ENCODE measurements at places on chromosomes 16 and 17.

DNA sequence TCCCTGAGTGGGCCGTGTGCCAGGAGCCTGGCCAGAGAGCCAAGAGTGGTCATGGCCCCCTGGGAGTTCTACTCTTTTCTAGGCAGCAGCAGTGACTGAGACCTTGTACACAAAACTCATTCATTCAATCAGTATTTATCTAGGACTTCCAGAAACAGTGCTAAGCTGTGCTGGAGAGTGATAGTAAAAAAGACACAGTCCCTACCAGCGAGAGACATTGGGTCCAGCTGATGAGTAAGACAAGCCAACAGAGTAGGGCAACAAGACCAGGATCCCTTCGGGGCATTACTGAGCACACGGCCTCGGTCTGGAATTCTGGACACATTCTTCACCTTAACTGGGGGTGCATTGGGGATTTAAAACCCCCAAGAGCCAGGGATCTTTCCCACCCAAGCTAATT lies 20.2 kb downstream of the CBX4 start:
- DNase-seq: no peak

GRCh38 chr16:77336637-77337036 lies 98.2 kb downstream of the ADAMTS18 start:
- no peak for DNase-seq

DNA sequence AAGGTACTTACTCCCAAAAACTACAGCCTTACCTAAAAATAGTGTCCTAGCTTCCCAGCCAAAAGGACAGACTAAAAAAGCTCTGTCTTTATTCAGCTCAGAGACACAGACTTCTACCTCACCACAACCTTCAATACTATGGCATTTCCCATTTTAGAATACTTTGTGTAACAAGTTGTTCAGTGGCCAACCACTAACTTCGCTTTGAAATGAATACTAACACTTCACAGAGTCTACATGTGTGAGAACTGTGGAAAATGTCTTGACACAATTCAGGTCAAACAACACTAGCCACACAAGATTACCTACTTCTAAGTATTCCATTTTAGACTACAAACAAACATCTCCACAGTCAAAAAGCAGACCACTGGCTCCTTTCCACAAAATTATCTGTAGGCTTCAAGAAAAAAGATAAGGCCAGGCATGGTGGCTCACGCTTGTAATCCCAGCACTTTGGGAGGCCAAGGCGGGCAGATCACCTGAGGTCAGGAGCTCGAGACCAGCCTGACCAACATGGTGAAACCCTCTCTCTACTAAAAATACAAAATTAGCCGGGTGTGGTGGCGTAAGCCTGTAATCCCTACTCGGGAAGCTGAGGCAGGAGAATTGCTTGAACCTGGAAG lies 3.2 kb downstream of the HELZ start:
- DNase-seq: no peak

DNA sequence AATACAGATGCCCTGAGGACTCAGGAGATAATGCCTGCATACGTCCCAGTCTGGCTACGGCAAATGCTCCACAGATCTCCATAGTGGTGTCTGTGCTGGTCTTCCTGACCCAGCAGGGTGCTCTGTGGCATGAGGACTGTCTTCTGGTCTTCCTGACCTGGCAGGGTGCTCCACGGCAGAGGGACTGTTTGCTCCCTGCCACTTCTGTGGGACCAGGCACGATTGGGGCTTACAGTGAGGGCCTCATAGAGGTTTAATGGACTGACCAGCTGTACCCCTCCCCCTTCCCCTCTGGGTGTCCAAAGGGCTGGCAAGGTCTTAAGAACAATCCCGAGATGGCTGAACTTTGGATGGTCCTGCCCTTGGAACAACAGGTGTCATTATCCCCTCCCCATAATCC lies 123.1 kb downstream of the C16orf78 start:
- no peak for DNase-seq

- DNase-seq: no peak
Observed at GRCh38 chr17:70564006-70564620, 394.8 kb downstream of the KCNJ2 start.

- DNase-seq: no peak
Observed at GRCh38 chr16:84715854-84716253, 16.1 kb downstream of the USP10 start.

DNA sequence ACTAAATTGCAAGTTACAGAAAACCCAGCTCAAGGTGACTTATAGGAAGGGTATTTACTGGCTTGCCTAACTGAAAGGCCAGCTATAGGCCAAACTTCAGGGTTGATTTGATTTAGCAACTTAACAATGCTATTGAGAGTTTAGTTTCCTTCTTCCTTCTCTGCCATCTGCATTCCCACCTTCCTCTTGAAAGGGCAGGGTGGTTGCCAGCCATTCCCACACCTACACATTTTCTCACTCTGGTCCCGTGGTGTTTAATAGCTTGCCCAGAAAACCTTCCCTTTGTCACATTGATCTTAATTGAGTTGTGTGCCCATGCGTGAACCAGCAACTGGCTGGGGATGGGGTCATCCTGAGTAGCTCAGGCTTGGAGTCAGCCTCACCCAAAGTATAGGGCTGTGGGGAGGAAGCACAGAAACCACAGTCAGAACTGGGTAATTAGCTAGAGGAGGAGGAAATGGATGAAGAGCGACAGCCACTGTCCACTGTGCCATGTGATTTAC lies 194.7 kb downstream of the SPECC1 start:
- DNase-seq: no peak
